ENCODE measurements at places on chromosomes 4 and X. TPM values are rescaled to one million over a fixed set of nuclear protein-coding genes. Genes with fewer than 3 reads are reported as not detected.

The PPP2R2C gene
- polyA plus RNA-seq = 0.35 TPM

The RNF128 gene
- 17.7 TPM for polyA plus RNA-seq

The GCNA gene
- polyA plus RNA-seq = 3.3 TPM

The NPY5R gene
- 5.4 TPM for polyA plus RNA-seq

DNA sequence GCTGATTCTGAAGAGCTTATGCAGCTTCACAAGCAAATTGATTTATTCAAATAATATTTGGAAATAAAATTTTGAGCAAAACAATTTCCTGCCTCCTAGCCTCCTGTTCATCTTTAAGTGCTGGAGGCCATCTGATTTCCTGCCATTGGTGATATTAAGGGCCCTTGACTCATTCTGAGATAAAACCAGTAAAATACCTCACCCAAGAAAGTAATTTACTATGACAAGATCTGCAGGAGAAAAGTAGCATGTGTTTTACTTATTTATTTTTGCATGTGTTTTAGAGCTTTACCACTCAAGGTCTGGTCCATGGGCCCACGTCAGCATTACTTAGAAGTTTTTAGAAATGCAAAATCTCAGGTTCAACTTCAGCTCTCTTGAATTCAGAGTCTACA lies 67.7 kb downstream of the DCLK2 start:
- DNase-seq = no peak

GRCh38 chrX:87805829-87806490 lies 288.4 kb downstream of the KLHL4 start:
- DNase-seq = no peak

- DNase-seq = no peak
Observed at GRCh38 chr4:13815231-13815630, 187.7 kb upstream of the BOD1L1 start.

DNA sequence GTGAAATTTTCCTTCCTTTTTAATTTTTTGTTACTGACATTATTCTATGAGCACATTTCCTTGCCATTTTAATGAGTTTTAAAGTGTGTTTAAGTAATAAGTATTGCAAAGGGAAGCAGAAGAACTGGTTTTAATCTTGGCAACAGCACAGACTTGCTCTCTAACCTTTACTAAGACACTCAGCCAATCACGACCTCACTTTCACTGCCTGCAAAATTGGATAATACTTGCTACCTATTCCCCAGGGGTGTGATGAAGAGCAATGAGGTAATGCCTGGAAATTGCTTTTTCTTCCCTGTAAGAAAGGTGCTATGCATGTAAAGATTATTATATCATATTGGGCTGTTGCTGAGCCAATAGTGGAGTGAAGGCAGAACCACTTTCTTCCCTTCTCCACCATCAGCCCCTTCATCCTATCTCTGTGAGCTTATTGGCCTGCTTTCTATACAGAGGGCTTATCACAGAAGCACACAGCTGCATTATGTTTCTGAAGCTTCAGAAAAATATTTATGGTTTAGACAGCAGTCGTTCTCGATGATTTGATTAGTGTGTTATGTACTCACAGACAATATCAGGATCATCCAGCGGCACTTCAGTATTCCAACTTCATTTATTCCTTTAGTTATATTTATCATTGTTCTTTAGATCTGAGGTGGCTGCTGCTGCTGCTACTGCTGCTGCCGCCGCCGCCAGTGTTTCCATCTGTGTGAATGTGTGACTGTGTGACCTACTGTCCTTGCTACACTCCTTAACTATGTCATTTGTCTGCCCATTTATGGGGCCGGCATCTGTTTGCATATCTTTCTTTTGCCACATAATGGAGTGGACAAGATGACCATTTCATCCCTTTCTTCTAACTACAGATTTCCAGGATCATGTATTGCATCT lies 255.1 kb downstream of the C4orf33 start:
- no peak for DNase-seq

GRCh38 chr4:24070117-24070516 lies 180.3 kb upstream of the PPARGC1A start:
- DNase-seq = no peak

GRCh38 chr4:7785017-7785416 lies 154.6 kb downstream of the AFAP1 start:
- DNase-seq = no peak

GRCh38 chr4:159549098-159549518 lies 446.2 kb downstream of the RAPGEF2 start:
- DNase-seq = no peak

- no peak for DNase-seq
Observed at GRCh38 chrX:53831662-53832635, 145.4 kb upstream of the HUWE1 start.

GRCh38 chr4:150206954-150207353 lies 128.7 kb downstream of the DCLK2 start:
- no peak for DNase-seq

DNA sequence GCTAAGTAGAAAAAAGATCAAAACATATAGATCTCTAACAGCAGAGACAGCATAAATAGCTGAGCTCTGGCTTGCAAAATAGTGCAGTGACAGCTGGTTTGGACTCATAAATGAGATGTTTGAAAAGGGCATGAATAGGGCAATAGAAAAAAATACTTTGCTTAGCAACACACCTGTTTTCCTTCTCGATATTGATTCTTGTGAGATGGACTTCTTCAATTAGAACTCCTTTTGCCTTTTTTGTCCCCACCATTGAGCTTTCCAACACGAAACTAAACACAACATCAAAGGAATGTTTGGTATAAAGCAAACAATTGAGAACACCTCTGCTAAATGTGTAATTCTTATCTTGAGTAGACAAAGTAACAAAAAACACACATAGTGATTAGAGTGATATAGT lies 726.3 kb downstream of the RAPGEF2 start:
- DNase-seq = no peak

GRCh38 chr4:133592106-133592505 lies 443.0 kb downstream of the PCDH10 start:
- no peak for DNase-seq

DNA sequence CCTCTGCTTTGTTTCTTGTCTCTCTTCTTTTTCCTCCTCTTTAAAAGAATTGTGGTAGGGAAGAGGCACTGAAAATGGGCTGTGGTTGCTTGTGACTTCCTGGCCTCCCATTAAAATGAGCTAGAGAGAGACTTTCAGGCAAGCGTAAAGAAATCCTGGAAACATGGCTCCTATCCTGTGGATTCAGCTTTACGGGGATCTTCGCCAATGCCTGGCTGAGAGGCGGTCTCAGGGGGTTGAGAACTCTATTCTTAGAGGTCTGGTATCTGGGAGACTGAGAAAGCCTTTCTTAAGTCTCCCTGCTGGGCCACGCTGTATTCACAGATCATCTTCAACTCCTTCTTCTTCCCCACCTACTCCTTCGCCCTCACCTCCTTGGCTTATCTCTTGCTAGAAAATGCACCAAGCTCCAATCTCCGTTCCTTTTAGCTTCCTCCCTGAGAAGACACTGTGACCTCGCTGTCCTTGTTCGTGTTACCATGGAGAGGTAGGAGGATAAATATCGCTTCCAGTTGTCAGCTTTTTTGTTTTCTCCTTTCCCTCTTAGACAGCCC lies 542 bp upstream of the KLF8 start:
- no peak for DNase-seq

GRCh38 chr4:3640587-3640962 lies 108.4 kb upstream of the LRPAP1 start:
- DNase-seq = no peak
